ENCODE measurements at places on chromosomes 3 and 15.

DNA sequence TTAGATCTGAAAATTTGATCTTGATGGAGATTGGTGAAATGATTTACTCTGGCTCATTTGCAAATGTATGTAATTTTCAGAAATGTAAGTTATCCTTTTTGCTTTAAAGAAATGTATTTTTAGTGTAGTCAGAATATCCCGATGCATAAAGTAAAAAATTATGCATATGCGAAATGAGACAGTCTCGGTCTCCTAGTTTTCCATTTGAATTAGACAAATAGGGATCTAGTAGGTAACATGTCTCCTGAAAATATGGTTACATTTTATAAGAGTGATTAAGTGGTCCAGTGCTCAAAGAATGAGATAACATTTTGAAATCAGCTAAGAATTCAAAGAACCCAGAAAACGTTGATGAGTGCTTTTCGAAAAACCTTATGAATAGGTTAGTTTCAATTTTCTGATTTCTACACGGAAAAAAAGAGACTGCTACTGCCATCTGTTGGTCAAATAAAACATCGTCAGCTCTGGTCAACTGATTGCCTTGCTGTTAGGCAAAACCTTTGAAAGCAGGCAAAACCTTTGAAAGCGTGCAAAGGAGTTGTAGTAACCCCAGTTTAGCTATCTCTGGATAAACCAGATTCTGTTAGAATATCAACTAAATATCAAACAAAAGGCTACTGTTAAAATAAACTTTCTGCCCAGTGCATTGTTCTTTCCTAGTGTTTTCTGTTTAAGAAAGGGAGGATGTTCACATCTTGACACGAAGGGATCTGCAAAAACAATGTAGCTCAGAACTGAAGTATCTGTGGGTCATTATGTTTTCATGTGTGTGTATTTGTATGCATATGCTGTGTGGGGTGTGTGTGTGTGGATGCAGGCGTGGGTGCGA, 59.3 kb upstream of the CHMP2B start:
- DNase-seq, result no peak

DNA sequence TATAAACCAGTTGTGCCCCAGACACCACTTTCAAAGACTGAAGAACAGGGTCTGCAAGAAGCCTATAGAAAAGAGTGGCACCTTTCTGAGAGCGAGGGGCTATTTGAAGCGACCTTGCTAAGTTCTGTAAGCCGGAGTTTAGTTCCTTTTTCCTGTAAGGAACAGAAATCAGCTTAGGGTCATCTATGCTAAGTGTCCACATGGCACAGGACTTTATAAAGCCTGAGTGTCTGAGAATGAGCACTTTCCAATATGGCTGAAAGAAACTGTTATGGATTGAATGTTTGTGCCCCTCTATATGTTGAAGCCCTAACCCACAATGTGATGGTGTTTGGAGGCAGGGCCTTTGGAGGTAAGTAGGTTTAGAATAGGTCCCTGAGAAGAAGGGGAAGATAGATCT, 4.0 kb upstream of the A4GNT start:
- no peak for DNase-seq

DNA sequence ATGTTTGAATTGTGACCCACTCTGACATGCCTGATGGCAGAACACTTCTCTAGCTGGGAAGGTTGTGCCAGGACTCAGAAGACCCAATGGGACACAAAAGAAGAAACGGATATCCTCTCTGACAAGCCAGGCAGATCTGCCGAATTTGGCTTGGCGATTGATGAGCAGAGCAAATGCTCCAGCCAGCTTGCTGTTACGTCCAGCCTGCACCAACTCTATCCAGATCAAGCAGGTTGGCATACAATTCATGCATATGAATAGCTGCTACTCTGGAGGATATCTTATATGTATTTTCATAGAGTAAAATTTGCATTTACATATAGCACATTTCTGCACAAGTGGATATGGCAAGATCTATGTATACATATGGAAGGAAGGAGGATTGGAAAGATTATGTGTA, 102.8 kb downstream of the PEX5L start:
- DNase-seq, result no peak

GRCh38 chr15:63172851-63173451, 15.7 kb upstream of the RPS27L start:
- no peak for DNase-seq

- no peak for DNase-seq
Observed at GRCh38 chr3:150132101-150132749, 161.5 kb upstream of the PFN2 start.

DNA sequence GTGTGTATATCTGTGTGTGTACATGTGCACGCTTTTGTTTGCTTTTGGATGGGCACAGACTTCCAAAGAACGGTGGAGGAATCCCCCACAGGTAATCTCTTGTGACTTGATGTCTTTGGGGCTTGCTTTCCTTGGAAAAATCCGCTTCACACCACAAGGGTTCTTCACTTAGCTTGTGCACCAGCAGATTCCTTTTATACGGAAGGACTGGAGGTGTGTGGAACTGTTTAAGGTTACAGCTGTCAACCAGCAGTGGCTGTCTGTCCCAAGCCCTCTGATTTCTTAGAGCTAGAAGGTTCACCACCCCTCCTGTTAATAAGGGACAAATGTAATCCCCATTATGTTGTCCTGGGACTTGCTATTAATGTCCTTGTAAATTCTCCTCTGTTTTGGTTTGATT, 193.5 kb downstream of the ITPR1 start:
- DNase-seq, result no peak

GRCh38 chr3:67357610-67358458, 296.6 kb downstream of the SUCLG2 start:
- no peak for DNase-seq

DNA sequence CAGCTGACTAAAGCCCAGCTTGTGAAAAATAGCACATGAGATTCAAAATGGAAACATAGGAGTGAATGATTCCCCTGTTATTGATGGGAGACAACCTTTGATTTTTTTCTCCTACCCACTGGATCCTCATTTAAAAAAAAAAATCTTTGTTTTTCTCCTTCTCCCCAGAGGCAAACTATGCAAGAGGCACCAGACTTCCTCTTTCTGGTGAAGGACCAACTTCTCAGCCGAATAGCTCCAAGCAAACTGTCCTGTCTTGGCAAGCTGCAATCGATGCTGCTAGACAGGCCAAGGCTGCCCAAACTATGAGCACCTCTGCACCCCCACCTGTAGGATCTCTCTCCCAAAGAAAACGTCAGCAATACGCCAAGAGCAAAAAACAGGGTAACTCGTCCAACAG, 2.6 kb downstream of the CACNA1D start:
- no peak for DNase-seq

DNA sequence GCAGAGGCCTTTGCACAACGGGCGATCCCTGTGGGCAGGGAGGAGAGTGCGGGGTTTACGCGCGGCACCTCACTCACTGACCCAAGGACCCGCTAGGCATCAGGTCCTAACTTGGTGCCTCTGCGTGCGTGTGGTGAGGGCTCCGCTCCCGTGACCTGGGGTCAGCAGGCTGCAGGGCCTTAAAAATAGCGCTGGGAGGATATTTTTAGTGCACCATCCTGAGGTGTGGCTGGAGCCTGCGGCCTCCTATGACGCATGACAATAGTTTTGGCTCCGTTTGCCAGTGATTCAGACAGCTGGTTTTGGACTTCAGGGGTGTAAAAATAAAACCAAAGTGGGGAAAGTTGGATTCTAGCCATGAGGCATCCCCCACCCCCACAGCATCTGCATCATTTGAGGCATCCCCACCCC, 139.0 kb downstream of the FAM43A start:
- no peak for DNase-seq

GRCh38 chr3:30539772-30540171, 66.6 kb upstream of the TGFBR2 start:
- no peak for DNase-seq

Data from NK-92 treated with Interleukin-12 subunit alpha and Interleukin-12 subunit beta, amount 100 ng/mL, for 24 hours (cell line).